Fibroblast of skin of right biceps (primary cell): ENCODE measurements at places on chromosomes 4 and X.
A peak's percentile ranks its signal among the peaks of the same experiment; 100 is the strongest.

- DNase-seq = no peak
Measured at GRCh38 chr4:14842964-14843630, 159.2 kb upstream of the CPEB2 start.

DNA sequence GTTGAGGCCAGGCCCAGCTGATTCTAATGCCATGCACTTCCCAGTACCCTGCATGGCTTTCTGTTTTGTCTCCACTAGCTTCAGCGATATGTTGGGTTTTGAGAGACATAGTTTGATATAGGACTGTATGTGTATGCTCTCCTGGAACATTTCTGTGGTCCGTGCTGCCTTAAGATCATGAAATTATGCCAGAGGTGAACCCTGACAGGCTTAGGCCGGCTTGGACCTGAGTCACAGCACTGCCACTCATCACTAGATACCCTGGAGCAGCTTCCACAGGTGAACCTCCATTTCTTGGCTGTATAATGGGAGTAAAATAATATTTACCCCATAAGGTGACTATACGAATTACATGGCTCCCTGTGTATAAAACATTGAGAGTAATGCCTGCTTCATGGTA is 6.4 kb downstream of the SGMS2 start:
- DNase-seq = no peak

DNA sequence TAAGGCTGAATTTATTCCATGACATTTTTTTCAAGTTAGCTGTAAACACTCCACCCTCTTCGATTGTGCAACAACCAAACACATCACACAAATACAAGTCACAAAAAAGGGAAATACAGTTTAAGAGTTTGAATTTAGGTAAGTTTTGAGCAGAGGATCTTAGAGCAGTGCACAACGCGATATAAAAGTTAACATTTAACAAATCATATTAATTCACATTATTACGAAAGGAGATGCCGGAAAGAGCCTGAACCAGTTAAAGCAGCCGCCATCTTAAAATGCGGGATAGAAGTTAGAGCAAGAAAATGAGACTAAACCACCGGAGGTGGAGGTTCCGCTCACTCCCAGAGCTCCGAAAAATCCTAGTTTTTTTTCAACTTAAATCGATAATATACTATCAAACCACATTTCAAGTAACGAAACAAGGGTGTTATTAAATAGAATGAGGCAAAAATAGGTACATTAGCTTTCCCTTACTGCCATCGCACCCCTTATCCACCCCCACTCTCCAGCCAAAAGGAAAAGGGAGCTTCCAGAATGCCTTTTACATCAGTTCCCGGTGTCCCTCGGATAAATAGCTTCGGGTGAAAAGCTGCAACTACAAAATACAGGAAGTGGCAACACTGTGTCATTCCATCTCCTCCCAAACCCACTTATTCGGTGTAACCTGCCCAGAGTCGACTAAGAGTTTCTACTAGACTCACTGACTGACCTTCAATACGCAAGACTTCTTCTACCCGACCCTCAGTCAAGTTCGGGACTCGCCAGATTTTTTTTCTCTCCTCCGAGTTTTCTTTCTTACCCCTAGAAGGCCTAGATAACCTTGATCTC is 1.9 kb downstream of the UBE2D3 start:
- peak; percentile 80 for DNase-seq

GRCh38 chr4:17721496-17722355 is 59.7 kb downstream of the FAM184B start:
- DNase-seq = peak; percentile 81

- no peak for DNase-seq
Measured at GRCh38 chrX:153525451-153525850, 8.0 kb downstream of the ATP2B3 start.

DNA sequence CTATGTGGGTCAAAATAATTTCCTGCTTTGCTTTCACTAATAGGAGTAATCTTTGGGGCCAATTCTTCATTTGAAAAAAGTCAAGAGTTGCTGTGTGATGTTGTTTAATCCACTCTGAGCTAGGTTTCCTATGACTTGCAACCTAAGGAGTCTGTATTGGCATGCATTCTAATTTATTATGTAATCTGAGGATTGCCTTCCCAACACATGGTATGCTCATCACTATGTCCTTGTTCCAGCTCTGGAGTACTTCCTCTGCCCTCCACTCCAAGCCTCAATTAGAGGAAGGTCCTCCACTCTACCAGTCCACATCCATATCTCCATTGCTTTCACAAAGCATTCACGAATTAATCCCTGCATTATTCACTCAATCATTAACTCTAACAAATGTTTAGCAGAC is 56.1 kb downstream of the PPP3CA start:
- DNase-seq = no peak

GRCh38 chr4:183408796-183409195 is 35.6 kb upstream of the CDKN2AIP start:
- no peak for DNase-seq

- DNase-seq = peak; percentile 82
Measured at GRCh38 chr4:176939445-176939844, 146.7 kb upstream of the VEGFC start.

GRCh38 chr4:55793479-55793878 is 26.1 kb upstream of the EXOC1L start:
- DNase-seq = no peak

GRCh38 chr4:8599657-8600056 is 7.1 kb downstream of the CPZ start:
- DNase-seq = peak; percentile 65

DNA sequence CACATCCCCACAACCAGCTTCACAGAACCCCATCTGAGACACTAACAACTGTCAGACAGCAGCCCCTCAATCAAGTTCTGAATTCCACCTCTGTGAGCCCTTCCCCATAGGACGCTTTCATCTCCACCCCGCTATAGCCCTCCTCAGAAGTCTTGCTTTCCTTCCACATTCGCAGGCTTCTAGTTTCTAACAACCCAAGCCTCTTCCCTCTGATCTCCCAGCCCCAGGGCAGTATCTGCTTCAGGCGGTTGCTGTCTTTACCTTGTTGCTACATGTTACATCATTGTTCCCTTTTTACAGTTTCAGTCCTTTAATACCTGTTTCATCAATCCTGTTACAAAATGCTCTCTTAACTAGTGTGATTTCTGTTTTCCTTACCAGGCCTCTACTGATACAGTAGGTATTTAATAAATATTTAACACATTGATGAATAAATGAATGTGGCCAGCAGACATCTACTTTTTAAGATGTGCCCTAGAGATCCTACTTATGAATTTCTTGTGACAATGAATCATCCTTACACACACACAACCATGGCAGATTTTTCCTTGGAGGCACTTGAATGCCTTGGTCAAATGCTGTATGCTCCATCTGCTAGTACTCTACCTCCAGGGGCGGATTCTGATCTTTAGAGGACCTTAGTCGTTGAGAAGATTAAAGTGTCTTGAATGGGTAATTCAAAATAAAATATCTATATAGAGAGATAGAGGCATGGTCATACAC is 164.7 kb upstream of the SLIT2 start:
- no peak for DNase-seq

- no peak for DNase-seq
Measured at GRCh38 chr4:2295900-2296442, 34.1 kb upstream of the MXD4 start.

- no peak for DNase-seq
Measured at GRCh38 chrX:100264200-100264599, 145.9 kb downstream of the PCDH19 start.

DNA sequence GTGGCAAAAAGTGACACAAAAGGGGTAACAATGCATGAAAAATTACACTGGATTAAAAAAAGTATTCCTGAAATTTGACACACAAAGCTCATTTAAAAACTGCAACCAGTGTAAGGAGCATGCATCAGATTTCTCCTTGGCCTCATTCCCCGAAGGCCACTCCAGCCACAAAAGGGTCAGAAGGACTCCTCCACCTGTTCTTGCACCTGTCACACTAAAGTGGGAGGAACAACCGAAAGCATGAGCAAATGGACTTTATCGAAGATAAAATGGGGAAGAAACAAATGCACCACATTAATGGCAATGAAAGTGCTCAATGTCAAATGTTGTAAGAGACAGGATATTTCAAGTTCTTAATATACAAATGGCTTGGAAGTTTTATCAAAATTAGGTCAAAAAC is 88.2 kb downstream of the ADGRA3 start:
- no peak for DNase-seq

- DNase-seq = no peak
Measured at GRCh38 chrX:79079477-79079876, 65.0 kb upstream of the GPR174 start.

- no peak for DNase-seq
Measured at GRCh38 chrX:112218388-112218787, 135.8 kb upstream of the TRPC5 start.

DNA sequence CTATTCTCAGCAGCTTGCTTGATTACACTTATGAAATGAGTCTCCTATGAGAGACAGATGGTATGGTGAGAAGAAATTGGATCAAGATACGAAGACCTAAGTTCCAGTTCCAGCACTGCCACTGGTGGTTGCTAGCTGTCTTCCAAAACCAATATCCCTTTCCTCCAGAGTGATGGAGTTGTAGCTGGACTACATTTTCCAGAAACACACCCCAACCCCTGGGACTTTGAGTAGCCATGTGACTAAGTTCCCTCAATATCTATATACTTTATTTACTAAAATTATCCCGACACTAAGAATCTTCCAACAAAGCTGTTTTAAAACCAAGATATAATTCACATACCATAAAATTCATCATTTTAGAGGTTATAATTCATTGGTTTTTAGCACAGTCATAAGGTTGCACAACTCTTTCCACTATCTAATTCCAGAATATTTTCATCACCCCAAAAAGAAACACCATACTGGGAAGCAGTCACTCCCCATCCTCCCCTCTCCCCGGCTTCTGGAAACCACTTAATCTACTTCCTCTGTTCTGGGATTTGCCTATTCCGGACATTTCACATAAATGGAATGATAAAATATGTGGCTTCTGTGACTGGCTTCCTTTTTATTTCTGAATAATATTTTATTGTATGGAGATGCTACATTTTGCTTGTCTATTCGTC is 118.0 kb downstream of the MANBA start:
- DNase-seq = peak; percentile 88

DNA sequence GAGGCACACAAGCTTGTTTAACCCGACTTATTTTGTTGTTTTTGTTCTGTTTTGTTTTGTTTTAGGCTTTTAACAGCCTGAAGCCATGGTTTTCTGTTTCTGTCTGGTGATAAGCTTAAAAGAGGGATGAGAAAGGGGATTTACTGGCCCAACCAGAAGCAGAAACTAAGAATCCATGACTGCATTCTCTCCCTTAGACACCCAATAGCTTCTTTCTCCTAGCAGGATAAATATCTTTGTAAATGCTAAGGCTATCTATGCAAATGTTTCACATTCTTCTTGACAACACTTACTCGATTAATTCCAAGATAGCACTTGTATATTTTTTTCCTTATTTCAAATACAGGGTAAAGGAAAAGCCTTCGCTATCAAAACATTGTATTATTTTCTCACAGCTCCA is 53.7 kb upstream of the SMAD1 start:
- DNase-seq = no peak

DNA sequence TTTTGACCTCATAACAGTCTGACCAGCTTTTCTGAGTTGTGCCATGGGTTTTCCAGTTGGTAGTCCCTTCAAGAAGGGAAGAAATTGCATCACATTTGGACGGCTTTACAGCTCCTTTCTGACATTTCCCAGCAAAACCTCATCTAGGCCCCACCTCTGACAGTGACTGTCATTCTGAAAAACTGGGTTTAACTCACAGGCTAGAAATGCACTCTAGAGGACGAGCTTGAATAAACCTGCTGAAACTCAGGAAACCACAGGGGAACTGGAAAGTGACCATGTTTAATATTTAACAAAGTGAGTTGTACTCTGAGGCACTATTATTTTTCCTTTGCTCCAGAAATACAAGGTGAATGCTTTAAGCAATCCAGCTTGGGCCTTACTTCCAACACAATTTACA is 434.3 kb upstream of the RASGEF1B start:
- no peak for DNase-seq

GRCh38 chrX:3521396-3521795 is 174.9 kb upstream of the MXRA5 start:
- peak; percentile 74 for DNase-seq

DNA sequence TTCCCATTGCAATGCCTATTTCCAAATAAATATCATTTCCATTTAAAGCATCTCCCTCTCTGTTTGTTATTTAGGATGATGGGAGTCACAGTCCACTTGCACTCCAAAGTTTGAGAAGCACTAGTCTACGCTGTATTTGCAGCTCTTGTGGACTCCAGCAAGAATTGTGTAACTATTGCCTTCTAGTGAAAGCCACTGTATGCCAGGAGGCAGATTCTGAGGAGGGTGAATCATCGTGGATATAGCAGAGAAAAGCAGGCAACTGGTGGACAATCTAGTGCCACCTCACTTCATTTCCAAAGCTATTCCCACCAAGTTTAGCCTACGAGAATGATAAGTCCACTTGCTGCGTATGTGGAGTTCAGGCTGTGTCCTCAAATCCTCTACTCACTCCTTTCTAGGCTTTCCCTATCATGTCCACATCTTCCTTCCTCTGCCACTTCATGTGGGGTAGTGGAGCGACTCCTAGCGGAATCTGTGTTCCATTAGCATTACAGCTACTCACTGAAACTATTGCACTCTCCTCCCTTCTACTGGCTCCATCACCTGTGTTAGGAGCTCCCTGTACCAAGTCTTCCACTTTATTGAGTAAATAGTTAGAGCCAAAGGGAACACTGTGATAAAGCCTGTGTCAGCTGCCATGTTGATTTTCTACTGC is 501.8 kb upstream of the GALNT7 start:
- no peak for DNase-seq

GRCh38 chr4:158958489-158959270 is 144.2 kb upstream of the RAPGEF2 start:
- no peak for DNase-seq

GRCh38 chr4:131367441-131367840 is 1781.7 kb upstream of the PCDH10 start:
- DNase-seq = no peak

- no peak for DNase-seq
Measured at GRCh38 chr4:182823576-182823975, 93.6 kb downstream of the DCTD start.

- DNase-seq = no peak
Measured at GRCh38 chr4:710116-710515, 4.5 kb downstream of the PCGF3 start.

DNA sequence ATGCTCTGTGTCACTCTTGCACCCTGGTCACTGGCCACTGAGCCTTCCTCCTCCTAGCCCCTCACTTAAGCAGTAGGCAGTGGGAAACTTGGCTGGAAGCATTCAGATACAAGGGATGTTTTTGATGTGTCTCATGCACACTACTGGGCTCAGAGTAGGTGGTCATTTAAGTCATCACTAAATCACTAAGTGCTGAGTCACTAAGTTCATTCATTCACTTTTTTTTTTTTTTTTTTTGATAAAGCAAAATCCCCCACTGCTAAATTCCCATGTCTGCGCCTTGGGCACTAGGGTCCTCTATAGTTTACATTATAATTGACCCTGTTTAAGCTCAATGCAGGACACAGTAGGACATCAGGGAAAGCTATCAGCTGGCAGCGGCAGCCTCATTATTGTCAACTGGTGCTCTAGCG is 182.4 kb upstream of the MBNL3 start:
- DNase-seq = peak; percentile 70

GRCh38 chr4:184957446-184958115 is 60.7 kb upstream of the HELT start:
- DNase-seq = no peak
